Fibroblast of lung (primary cell): ENCODE measurements at places on chromosomes 2 and 18. TPM values are rescaled to one million over a fixed set of nuclear protein-coding genes. Genes with fewer than 3 reads are reported as not detected.

- no peak for DNase-seq
These were observed 92.7 kb upstream of the PXDN start for GRCh38 chr2:1837022-1837421.

DNA sequence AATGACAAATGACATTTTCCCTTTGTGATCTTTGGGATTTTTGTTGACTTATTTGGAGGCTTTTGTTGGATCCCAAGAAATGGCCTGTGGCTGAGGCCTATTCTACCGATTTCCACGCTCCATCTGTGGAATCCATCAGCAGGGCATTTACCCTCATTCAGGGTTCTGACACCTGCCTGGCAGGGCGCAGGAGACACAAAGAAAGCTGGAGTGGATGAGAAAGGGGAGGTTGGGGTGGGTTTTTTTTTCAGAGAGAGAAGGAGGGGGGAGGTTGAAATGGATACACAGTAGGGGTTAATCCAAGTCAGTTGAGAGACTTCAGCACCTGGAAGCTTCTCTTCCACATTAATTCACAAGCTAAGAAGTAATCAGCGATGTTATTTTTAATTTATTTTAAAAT lies 59.7 kb downstream of the PAX3 start:
- no peak for DNase-seq

- DNase-seq, result no peak
These were observed 557 bp upstream of the E2F6 start for GRCh38 chr2:11466307-11467128.

DNA sequence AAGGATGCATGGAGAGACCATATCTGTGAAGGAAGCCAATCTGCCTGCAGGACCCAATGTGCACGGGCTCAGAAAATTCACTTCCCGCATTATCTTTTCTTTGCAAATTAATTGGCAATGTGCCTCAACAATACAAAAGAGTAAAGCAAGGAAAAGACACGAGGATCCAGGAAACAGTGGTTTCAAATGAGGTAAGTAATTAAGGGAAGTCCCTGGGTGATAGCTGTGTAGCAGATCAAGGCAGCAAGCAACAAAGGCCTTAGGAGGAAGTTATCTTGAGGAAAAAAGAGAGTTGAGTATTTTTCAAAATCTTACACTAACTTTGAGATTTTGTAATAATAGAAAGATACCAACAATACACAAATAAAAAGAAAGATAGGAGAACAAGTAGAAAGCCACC lies 44.3 kb upstream of the TGIF1 start:
- no peak for DNase-seq

GRCh38 chr2:117917223-117917917 lies 96.5 kb downstream of the CCDC93 start:
- DNase-seq, result peak; percentile 8

- peak; percentile 94 for DNase-seq
These were observed 104.9 kb downstream of the ASAP2 start for GRCh38 chr2:9311488-9311887.

DNA sequence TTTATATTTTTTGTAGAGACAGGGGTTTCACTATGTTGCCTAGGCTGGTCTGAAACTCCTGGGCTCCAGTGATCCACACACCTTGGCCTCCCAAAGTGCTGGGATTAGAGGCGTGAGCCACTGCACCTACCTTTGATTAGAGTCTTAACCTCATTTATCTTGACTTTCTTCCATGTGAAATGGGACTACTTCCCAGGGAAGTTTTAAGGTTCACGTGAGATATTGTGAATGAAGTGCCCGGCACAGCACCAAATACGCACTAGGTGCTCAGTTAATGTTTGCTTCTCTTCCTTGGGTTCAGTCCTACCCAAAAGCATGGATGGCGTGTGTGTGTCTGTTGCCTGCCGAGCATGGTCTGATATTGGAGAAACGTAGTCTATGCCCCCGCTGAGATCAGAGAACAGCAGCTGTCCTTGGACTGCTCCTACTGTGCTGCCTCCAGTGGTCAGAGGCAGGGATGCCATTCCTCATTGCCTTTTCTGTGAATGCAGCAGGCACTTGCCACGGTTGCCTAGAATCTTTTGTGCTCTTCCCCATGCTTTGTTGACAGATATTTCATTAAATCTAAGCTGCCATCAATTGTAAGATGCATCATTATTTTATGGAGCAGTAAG lies 12.3 kb upstream of the TFCP2L1 start:
- DNase-seq, result peak; percentile 10

DNA sequence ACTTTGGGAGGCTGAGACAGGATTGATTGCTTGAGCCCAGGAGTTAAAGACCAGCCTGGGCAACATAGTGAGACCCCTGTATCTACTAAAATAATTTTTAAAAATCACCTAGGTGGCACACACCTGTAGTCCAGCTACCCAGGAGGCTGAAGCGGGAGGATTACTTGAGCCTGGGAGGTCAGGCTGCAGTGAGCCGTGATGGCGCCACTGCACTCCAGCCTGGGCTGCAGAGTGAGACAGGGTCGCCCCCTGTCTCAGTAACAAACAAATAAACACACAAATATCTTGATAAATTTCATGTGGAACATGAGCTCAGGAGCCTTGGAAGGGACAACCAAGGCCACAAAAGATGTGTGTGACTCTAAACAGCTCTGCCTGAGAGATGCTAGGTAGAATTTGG lies 11.7 kb upstream of the ANKRD53 start:
- no peak for DNase-seq

GRCh38 chr2:123513351-123513750 lies 511.7 kb upstream of the CNTNAP5 start:
- DNase-seq, result peak; percentile 12

- DNase-seq, result no peak
These were observed 230.3 kb upstream of the NRP2 start for GRCh38 chr2:205451901-205452512.

SULT1C4 gene
- 0.26 and 0.50 TPM in 2 replicates for total RNA-seq

SEPTIN2 gene
- total RNA-seq, result 326 and 403 TPM in 2 replicates
